ENCODE measurements at places on chromosomes 1 and 21. TPM values are rescaled to one million over a fixed set of nuclear protein-coding genes. Genes with fewer than 3 reads are reported as not detected.

Gene BRINP2
- not detected for total RNA-seq

- DNase-seq: no peak
Measured at GRCh38 chr1:65625528-65625927, 167.2 kb upstream of the PDE4B start.

- DNase-seq: no peak
Measured at GRCh38 chr1:10865518-10866320, 69.3 kb upstream of the CASZ1 start.

DNA sequence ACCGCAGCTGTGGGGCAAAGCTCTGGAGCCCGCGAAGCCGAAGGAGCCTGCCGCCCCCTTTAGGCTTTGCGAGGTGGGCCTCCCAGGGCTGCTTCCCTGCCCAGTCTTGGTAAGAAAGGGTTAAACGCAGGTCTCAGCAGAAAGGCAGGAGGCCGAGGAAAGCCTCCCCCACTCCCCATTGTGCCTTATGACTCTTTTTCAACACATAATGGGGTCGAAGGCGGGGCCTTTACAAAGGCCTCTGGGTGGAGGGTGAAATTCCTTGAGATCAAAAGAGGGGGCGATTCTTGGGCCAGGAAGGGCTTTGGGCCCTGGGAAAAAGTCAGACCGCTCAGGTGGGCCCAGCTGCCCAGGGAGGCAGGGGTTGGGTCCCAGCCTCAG lies 880 bp downstream of the ALPL start:
- DNase-seq: no peak

Gene CFHR1
- not detected for total RNA-seq

GRCh38 chr1:110136911-110137310 lies 13.4 kb upstream of the SLC6A17 start:
- DNase-seq: no peak

DNA sequence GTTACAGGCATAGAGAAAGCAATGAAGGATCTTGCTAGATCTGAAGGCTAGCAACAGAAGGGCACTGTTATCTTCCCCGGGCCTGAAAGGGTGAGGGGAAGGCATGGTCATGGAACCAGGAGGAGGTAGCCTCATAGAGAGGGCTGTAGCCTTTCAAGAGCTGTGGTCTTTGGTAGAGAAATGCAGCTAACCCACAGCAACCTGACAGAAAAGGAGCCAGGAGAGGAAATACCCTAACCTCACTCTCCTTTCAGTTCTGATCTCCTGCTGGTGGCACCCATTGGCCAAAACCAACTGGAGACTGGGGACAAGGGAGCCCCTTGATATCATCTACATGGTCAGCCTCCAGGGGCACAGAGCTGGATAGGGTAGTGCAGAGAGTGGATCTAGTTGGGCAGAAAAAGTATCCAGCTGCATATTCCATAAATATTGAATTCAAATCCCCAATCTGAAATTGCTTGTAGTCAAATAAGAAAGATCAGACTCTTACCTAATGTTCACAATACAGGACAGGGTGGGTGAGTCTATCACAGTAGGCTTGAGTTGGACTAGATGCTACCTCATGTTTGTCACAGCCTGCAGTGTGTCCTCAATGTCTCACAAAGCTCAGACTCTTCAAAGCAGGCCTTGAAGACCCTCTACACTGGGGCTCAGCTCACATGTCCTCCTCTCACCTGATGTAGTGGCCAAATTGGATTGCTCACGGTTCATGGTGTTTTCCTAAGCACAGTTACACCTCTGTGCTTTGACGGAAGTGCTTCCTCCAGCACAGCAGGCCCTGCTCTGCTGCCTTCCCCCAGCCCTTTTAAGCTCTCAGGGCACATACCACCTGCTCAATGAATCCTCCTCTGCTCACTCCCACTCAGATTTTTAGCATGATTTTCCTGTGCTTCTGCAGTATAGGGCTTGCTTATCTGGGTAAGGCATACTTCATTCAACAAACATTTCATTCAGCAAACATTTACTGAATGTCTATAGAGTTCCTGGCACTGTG lies 74.1 kb upstream of the JUN start:
- no peak for DNase-seq

- no peak for DNase-seq
Measured at GRCh38 chr1:938711-939489, 15.2 kb downstream of the SAMD11 start.

DNA sequence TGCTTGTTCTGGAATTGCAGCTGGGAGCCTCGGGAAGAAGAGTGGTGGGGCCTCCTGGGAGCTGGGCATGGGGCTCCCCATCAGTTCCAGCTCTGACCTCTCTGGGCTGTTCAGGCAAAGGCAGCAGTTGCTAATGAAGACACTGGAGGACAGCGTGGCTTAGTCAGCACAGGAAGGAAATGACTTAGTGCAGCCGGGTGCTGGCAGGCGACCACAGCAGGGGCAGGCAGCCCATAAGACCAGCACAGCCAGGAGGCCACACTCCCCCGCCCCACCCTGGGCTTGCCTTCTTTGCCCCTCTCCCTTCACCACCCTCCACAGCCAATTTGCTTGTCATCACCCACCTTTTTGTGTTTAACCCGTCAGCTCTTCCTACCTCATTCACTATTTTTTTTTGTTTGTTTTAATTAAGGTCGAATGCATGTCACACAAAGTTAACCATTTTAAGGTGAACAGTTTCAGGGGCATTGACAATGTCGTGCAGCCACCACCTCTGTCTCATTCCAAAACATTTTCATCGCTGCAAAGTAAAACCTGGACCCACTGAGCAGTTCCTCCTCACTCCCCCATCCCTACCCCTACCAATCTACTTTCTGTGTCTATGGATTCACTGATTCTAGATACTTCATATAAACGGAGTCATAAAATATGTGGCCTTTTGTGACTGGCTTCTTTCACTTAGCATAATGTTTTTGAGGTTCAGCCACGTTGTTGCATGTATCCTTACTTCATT lies 10.9 kb downstream of the OLIG2 start:
- DNase-seq: peak; percentile 90

Gene TMEM234
- 11.8 TPM for total RNA-seq

Gene PTGS2
- 19.5 TPM for total RNA-seq

- no peak for DNase-seq
Measured at GRCh38 chr1:65497256-65497830, 76.9 kb downstream of the LEPR start.

DNA sequence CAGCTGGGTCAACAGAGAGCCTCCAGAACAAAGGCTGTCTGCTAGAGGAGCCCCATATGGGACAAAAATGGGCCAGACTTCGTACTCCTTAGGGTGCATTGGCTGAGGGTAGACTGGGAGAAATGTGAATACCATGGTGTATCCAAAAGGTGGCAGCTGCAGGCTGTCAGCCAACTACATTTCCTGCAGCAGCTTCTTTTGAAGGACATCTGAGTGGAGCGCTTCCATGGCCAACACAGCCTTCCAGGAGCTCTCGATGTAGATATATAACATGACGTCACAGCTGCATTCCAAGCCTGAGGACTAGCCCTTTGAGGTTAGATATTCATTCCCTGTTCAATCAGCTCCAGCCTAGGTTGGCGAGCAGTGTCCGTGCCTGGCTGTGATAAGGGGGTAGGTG lies 107.7 kb downstream of the MAB21L3 start:
- DNase-seq: no peak

GRCh38 chr1:232704694-232705680 lies 75.1 kb upstream of the SIPA1L2 start:
- no peak for DNase-seq

Gene VASH2
- 0.13 TPM for total RNA-seq

- no peak for DNase-seq
Measured at GRCh38 chr1:153614189-153614900, 1.4 kb upstream of the S100A16 start.

Gene HHAT
- 1.0 TPM for total RNA-seq

DNA sequence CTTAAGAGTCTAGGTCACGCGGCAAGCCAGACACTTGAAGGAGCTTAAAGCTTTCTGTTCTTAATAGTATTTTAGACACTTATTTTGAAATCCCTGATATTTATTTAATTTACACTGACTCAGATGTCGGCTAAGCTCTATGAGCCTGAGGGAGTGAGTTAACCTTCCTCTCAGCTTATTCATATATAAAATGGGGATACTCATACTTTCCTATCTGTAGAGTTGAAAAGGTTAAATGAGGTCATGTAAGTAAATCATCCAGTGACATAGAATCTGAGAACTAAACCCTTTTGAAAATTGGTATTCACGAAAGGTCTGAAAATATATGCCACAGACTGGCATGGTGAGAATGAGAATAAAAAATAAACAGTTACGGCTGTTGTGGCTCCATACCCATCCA lies 1.4 kb upstream of the GPR161 start:
- DNase-seq: no peak

DNA sequence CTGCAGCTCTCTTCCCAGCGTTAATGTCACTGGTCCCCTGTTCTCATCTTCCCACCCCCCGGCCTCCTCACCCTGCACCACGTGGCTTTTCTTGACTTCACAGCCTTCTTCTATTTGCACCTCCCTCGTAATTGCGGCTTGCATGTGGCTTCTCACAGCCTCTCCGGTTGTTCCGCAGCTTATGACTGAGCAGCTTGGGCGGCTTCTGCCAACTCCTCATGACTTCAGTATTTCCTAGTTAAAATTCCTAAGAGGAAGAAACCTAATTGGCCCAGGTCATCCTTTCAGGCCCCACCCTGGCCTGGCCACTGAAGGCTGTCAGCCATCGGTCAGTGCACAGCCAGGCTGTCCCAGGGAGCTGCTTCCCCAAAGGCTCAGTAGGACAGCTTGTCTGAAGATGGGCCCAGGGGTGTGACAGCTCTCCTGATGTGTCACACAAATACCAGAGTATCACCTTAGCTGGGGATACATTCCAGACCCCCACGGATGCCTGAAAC lies 8.6 kb upstream of the RERE start:
- DNase-seq: peak; percentile 45

- peak; percentile 52 for DNase-seq
Measured at GRCh38 chr1:22930240-22930912, 42.3 kb downstream of the LACTBL1 start.

Gene MYOC
- not detected for total RNA-seq

Gene ELK4
- total RNA-seq: 33.4 TPM
